Left renal pelvis (tissue), 4 donors: ENCODE measurements at places on chromosomes 2 and 18. TPM values are rescaled to one million over a fixed set of nuclear protein-coding genes. Genes with fewer than 3 reads are reported as not detected.

GRCh38 chr18:8011906-8012305 lies 444.8 kb downstream of the PTPRM start:
- DNase-seq, result no peak

- no peak for DNase-seq
Measured at GRCh38 chr2:6966446-6966940, 49.3 kb downstream of the RNF144A start.

DNA sequence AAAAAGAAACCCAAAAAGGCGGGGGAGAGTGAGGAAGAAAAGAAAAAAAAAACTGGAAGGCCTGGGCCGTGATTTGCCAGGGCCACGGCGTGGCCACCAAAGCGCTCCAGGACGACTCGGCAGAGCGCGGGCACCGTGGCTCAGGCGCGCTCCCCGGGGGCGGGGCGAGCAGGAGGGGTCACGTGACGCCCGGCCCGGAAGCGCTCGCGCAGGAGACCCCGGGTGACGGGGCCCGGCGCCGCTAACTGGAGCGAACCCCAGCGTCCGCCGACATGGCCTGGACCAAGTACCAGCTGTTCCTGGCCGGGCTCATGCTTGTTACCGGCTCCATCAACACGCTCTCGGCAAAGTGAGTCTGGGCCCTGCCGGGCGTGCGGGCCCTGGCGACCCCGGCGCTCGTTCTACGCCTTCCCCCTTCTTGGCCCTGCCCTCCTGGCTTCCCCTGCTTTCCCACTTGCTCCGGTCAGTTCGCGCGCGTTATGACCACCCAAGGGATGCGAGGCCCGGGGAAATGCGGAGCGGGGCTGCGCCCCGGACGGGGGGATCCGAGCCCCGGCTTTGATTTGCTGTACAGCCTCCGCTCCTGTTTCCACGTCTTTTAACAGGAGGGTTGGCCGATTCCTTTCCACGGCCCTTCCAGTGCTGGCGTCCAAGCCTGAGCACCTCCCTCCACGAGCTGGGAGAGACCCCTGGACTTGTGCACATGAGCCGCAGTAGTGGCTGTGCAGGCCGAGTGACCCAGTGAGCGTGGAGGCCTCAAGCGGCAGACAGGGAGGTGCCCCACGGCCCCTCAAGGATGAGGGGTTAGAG lies at the start of gene SLC35F6:
Gene SLC35F6 (plus strand): TSS at position 207 of the 810 bp plus-strand sequence. CDS start 66 bp downstream, at position 273.
- peak; percentile 60 for DNase-seq

DNA sequence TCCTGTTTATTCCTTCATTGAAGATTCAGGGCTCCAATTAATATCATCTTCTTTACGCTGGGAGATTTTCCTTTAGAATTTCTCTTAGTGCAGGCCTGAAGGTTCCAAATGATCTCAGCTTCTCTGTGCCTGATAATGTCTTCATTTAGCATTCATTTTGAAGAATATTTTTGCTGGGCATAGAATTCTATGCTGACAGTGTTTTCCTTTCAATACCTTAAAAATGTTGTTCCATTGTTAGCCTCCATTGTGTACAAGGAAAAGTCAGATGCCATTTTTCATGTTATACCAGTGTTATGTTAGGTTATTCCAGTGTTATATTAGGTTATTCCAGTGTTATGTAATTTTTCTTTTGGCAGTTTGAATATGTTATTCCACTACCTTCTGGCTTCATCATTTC lies 14.9 kb upstream of the OR6B3 start:
- DNase-seq, result no peak

GRCh38 chr2:128750328-128751165 lies 431.9 kb upstream of the HS6ST1 start:
- no peak for DNase-seq

GRCh38 chr2:60735496-60736250 lies 20.4 kb upstream of the PAPOLG start:
- no peak for DNase-seq

DNA sequence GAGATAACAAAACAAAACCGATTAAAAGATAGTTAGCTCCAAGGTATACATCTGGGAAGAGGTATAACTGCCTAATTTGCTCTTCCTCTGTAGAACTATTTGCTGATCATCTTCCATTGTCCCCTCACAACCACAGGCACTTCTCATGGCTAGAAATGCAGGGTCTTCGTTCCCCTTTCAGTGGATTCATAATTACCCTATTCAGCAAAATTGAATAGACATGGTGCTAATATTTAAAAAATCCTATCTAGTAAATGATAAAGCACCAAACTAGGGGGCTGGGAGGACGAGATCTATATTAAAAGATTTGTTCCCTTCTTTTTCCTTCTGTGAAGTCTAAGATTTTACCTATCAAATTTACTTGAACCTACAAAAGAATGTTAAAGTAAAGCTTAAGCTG lies 30.8 kb upstream of the ADAM17 start:
- DNase-seq, result no peak

DNA sequence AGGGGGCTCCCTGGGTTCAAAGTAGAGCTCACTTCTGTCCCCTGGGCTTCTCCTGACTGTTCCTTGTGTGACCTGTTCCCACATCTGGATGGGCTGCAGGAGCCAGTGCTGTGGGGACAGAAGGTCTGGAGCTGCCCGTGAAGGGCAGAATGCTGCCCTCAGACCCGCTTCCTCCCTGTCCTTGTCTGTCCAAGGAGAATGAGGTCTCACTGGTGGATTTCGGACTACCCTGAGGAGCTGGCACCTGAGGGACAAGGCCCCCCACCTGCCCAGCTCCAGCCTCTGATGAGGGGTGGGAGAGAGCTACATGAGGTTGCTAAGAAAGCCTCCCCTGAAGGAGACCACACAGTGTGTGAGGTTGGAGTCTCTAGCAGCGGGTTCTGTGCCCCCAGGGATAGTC lies 15.5 kb downstream of the EMX1 start:
- DNase-seq, result no peak

DNA sequence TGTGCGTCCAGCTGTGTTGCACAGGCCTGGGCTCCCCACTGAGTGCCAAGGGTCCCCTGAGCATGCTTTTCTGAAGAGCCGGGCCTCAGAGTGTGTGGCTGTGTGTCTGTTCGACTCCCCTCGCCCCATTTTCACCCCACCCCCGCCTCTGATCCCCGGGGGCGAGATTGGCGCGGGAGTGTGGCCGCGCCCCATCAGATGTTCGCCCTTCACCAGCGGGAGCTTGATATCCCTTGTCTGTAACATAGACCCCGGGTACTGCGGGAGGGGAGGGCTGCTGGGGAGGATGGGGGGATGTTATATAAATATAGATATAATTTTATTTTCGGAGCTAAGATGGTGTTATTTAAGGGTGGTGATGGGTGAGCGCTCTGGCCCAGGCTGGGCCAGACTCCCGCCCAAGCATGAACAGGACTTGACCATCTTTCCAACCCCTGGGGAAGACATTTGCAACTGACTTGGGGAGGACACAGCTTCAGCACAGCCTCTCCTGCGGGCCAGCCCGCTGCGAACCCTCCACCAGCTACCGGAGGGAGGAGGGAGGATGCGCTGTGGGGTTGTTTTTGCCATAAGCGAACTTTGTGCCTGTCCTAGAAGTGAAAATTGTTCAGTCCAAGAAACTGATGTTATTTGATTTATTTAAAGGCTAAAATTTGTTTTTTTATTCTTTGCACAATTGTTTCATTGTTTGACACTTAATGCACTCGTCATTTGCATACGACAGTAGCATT lies 1.5 kb downstream of the RHOB start:
- DNase-seq, result no peak

- DNase-seq, result no peak
Measured at GRCh38 chr2:209685963-209686362, 85.7 kb upstream of the UNC80 start.

DNA sequence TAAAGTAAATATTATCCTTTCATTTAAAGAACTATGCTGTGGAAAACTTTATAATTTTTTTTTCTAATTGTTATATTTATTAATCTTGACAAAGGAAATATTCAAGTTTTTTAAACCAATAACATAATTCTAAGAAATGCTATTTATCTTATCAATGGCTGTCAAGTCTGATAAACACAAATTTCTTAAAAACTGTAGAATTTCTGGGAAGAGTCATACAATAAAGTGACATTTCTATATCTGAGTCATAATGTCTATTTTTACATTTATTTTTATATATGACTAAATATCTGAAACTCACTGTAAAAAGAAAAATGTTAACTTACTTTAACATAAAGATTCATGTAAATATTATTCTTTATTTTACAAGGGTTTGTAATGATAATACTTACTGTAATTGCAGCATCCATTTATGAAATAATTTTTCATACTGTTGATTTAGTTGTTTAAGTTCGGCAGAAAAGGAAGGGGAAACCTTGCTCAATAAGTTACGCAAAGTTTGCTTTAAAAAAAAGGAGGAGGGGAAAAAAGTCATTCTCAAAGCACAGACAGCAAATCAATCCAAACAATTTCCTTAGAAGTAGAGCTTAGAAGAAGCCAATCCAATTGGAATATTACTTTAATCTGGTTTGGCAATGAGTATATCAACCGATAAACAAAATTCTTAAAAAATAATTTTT lies 32.4 kb downstream of the ORC2 start:
- DNase-seq, result no peak

DNA sequence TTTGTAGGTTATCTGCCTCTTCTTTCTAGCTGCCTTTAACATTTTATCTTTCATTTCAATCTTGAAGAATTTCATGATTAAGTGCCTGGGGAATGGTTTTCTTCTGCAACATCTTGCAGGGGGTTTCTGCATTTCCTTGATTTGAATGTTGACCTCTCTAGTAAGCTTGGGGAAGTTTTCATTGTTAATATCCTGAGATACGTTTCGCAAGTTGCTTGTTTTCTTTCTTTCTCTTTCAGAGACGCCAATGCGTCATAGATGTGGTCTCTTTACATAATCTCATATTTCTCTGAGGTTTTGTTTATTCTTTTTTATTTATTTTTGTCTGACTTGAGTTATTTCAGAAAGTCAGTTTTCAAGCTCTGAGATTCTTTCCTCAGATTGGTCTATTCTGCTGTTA lies 225.7 kb downstream of the XIRP2 start:
- no peak for DNase-seq

DNA sequence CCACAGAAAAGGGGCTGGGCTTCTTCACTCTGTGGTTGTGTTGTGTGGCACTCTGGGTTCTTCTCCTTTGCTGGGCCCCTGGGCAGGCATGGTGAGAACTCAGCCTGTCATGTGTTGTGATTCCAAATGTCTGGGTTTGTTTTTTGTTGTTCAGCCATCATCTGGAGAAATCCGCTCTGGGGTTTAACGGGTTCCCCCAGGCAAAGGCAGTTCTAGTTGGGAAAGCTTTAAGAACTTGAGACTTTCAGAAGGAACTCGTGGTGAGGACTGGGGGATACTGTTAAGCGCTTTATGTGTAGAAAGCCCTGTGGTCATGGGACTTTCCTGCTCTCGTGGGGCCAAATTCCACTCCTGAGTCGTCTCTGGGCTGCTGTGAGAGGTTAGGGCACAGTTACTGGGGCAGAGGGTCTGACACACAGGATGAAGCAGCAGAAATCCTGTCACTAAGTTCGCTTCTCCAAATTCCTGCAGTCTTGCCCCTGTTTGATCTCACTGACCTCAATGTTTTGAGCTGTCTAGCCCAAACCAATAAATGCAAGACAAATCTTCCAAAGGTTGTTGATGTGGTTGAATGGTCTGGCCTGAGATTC lies 87.7 kb downstream of the RAPGEF4 start:
- no peak for DNase-seq

- DNase-seq, result no peak
Measured at GRCh38 chr18:57864615-57865121, 61.6 kb upstream of the ATP8B1 start.

- no peak for DNase-seq
Measured at GRCh38 chr2:15965564-15966019, 25.2 kb downstream of the MYCN start.

DNA sequence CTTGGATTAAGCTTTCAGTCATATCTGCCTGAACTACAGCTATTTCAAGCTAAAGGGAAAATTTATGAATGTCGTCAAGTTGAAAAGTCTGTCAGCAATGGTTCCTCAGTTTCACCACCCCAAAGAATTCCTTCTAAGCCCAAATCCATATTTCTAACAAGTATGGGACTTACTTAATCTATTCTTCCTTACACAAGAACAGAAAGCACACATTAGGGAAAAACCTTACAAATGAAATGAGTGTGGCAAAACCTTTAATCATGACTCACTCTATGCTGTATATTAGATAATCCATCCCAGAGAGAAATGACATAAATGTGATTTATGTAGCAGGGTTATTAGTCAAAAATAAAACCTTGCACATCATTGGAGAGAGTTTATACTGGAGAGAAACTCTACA lies 78.9 kb downstream of the RAB31 start:
- DNase-seq, result no peak

- no peak for DNase-seq
Measured at GRCh38 chr18:35458677-35459441, 38.9 kb downstream of the INO80C start.

- DNase-seq, result no peak
Measured at GRCh38 chr2:167510071-167510759, 621.9 kb downstream of the XIRP2 start.

DNA sequence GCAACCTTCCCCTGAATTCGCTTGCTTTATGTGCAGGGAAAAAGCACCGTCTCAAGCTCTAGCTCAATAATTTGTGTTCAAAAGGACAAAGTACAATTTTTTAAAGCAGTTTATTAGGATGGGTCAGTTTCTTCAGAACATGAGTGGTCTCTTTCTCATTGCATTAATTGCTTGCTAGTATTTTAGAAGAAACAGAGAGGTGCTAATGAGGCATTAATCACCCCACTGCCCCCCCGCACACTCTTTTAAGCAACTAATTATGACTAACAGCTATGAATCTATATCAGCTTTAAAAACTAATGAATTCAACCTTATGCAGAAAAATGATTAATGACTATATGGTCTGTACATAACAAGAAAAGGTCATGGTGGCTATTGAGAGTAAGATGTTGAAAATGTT lies 262.1 kb upstream of the ST6GAL2 start:
- DNase-seq, result no peak

GRCh38 chr18:28804512-28805202 lies 627.7 kb upstream of the CDH2 start:
- no peak for DNase-seq

GRCh38 chr2:120257522-120257921 lies 4.9 kb downstream of the RALB start:
- DNase-seq, result no peak

DNA sequence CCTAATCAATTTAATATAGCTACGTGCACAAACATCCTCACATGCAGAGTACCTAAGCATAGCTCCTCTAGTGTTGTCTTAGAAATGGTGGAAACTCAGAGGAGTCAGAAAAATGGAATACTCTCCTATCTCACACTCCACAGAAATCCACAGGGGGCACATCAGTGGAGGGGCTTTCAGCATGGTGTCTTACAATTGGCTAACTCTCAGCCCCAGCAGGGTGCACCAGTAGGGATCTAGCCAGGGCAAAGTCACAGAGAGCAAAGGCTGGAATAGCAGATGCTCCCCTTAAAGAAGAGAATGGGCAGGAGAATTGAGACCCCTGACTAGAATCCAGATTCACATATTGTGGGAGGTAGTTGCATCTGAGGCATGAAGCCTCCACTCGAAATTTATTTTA lies 135.7 kb downstream of the MAIP1 start:
- DNase-seq, result no peak

- no peak for DNase-seq
Measured at GRCh38 chr2:159613091-159613490, 3.3 kb downstream of the BAZ2B start.

Gene LRP1B
- 0.92 TPM for polyA plus RNA-seq

Gene PLEKHH2
- polyA plus RNA-seq, result 40.4 TPM

Gene TACR1
- 1.2 TPM for polyA plus RNA-seq

Gene RESP18
- polyA plus RNA-seq, result not detected

Gene MC4R
- polyA plus RNA-seq, result 0.12 TPM

Gene CCDC68
- polyA plus RNA-seq, result 9.5 TPM
